ENCODE measurements at places on chromosomes 1 and 21.

DNA sequence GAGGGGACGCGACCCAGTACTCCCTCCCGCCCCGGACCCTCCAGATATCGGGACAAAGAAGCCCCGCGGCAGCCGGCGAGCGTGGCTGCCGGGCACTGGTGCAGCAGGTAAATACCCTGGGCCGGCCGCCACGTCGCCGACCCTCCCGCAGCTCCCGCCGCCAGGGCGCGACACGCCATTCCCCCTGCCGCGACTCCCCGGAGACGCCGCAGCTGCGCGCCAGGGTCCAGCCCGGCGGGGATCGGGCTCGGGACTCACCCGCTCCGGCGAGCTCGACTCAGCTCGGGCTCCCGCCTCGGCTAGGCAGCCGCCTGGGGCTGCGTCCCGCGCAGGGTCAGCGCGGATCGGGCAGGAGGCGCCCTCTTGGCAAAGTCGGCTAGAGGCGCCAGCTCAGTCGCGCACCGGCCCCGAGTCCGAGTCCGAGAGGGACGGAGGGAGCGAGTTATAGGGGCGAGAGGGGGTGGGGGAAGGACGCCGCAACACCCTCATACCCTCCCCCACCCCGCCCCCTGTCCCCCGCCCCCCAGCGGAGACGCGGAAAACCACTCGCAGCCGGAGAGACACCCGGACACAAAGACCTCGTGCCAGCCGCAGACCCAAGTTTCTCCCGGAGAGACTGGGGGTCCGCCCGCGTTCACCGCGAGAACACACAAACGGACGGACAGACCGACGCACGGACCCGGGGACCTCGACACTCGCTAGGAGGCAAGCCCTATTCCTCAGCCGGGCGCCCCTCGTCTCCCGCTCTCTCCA is 985 bp downstream of the SYT6 start:
- no peak for DNase-seq

DNA sequence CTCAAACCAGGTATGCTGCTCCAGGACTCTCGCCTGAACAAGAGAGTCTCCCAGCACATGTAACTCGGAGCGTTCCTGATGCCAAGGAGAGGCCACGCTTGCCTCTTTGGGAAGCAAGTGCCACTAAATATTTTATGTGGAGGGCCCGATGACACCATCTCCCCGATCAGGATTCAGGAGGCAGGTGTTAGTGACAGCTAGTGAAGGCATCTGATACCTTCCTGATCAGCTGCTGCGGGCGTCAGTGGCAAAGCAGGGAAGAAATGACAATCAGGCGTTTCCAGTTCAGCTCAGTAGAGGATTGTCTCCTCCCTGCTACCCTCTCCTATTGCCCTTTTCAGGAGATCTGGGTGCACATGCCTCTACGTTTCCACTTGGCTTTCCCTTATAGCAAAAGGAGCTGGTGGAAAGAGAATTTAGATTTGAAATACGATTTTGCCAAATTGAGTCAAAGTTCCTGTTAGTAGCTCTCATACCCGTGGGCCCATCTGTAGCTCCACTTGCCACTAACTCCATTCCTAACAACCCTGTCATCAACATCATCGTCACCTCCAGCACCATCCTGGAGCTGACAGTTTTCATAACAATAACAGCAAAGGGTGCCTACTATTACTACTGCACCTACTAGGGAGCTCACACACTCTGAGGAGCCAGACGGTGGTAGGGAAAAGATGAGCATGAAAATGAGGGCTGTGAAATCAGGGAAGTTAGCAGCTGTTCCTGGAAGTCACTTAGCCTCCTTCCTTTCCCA is 21.6 kb downstream of the PLXNA2 start:
- DNase-seq: no peak

DNA sequence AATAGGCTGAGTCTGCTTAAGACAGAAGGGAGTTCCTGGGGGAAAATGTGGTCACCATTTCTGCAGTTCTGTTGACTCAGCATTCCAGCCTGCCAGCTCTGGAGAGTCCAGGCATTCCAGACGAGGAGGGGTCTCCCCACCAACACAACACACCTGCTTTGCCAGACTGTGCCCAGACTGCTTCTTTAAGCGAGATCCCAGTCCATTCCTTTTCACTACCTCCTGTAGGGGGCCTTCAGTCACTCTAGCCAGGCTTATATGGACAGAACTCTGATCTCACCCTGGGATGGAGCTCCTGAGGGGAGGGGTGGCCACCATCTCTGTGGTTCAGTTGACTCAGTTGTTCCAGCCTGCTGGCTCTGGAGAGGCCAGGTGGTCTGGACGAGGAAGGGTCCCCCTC is 48.5 kb downstream of the UBE2U start:
- DNase-seq: no peak

DNA sequence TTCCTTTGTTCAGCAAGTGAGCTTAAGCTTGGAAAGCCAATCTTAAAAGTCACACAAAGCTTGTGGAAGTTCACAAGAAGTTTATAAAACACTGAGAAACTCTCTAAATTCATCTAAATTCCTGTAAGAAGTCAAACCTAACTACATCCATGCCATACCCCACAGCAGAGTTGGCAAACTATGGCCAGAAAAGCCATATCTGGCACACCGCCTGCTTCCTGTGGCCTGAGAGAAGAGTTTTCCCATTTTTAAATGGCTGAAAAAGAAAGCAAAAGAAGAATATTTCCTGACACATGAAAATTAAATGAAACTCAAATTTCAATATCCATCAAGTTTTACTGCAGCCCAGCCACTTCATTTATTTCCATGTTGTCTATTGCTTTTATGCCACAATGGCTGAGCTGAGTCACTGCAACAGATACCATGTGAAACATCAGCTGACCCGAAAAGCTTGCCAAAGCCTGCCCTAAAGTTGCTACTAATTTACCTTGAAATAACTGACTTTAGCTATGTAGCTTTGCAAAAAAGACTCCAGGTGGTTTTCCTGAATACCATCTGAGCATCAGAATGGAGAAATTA is 237.1 kb downstream of the SLC45A1 start:
- no peak for DNase-seq

GRCh38 chr1:154741741-154742495 is 128.2 kb downstream of the KCNN3 start:
- no peak for DNase-seq

DNA sequence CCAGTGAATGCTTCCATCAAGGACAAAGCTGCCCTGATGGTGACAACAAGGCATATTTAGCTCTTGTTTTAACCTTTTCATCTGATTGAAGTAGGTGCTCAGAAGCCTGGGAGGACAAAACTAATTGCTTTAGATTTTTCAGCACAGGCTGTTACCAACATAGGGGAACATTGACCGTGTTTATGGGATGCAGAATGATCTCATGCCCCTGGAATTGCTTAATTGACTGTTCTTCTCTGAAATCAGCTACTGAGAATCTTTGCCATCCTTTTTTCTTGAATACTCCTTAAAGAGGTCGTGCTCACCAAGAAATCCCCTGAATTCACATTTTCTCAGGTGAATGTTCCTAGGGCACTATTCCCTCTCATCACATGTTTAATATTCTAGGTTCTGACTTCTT is 95.9 kb upstream of the CCDC190 start:
- DNase-seq: no peak

GRCh38 chr1:198809247-198809646 is 170.4 kb downstream of the PTPRC start:
- DNase-seq: no peak

GRCh38 chr1:218284377-218284916 is 646 bp upstream of the RRP15 start:
- DNase-seq: no peak

- no peak for DNase-seq
These were observed 165.3 kb upstream of the UBE2U start for GRCh38 chr1:64038119-64038518.

GRCh38 chr1:112298558-112298957 is 97.5 kb upstream of the CTTNBP2NL start:
- DNase-seq: peak; percentile 4

GRCh38 chr1:92943502-92943847 is 17.8 kb downstream of the DIPK1A start:
- DNase-seq: no peak
